HS-27A (cell line): ENCODE measurements at places on chromosomes 1 and 21.
A peak's percentile ranks its signal among the peaks of the same experiment; 100 is the strongest.

DNA sequence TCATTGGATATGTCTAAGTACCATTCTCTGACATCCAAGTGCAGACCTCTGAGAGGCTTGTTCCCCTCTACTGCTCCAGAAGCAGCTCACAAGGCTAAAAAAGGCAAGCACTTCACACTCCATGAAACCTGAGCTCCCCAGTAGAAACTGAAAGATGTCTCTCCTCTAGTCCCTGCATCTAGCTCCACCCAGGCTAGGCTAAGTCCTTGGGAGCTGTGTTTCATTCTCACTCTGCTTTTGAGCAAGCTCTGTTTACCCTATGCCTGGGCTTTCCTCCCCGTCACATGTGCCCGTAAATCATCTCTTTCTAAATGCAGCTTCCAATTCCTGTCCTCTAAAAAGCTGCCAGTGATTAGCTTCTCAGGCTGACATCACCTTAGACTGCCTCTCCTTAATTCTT lies 39.0 kb downstream of the LRRC71 start:
- no peak for DNase-seq

GRCh38 chr1:86503406-86504136 lies 34.8 kb downstream of the CLCA1 start:
- DNase-seq = no peak

GRCh38 chr1:3564921-3565831 lies 46.1 kb downstream of the MEGF6 start:
- DNase-seq = no peak

- DNase-seq = no peak
These were observed 34.7 kb downstream of the PTPRU start for GRCh38 chr1:29270929-29271521.

DNA sequence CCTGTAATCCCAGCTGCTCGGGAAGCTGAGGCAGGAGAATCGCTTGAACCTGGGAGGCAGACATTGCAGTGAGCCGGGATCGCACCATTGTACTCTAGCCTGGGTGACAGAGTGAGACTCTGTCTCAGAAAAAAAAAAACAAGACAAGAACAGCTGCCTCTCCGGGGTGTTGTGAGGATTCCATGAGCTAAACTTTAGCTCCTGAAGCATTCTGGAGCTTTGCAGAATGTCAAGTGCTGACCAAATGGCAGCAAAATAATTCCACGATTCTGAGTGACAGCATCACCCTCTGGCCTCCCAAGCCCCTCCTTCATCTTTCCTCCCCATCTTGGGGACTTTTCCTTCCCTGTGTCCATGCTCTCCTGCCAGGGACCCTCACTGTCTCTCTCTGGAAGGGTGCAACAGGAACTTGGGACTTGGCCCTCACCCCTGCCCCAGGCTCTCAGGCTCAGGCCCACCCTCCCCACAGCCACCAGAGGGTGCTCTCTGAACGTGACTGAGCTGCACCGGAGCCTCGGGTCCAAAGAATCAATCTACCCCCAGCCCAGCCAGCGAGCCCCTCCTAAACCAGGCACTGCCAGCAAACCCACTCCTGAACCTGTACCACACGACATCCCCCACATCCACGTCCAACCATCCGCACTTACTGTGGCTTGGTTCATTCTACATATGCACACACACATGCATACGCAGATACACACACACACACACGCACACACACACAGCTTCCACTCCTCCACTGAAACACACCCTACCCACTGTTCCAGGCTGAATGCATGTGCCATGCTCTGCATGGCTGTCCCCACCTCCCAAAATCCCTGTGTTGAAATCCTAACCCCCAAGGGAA lies 45.7 kb downstream of the ACOT7 start:
- no peak for DNase-seq

DNA sequence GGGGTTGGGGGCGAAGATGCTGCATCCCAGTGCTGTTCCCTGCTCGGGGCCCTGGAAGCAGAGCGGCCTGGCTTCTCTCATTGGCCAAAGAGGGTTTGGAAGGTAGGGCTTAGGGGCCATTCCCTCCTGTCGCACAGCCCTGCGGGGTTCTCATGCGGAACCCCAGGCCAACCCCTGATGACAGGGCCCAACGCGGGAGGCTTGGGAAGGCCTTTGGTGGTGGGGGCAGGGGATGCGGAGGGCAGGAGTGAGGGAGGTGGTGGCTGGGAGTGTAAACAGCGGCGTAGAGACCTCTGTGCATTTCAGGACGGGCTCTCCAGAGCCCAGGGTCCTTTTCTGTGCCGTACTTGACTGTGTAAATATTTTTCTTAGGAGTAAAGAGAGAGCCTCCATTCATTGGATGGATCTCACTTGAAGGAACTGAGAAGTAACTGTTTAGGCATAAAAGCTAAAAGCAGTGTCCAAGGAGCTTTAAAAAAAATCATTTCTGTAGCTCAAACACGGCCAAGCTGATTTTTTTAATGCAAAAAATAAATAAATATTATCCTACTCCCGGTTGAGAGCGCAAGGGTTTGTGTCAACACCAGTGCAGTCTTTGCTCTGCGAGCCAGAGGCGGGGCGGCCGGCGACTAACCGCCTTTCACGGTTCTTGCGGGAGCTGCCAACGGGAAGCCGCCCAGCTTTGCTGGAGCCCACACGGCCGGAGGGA lies 169.1 kb downstream of the PRDM16 start:
- no peak for DNase-seq

DNA sequence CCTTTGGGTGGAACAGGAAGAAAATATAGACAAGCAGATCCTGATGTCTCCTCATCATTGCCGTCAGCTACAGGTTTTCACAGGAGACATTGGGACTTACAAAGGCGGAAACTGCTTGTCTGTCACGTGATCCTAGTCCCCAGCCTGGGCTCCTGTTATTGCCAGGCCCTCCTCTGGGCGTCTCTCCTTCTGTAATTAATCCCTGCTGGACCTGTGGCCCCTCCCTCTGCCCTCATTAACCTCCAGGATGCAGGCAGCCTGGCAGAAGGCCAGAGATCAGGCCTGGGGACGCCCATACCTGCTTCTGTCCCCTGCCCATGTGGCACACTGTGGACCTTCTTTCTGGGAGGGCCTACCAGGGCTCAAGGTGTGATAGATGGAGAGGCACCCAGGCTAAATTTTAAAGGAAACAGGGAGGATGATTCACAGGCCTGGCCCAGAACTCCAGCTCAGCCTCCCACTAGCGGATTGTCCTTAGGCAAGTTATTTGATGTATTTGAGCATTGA lies 2.4 kb downstream of the S100A5 start:
- DNase-seq = no peak

- no peak for DNase-seq
These were observed 13.7 kb downstream of the MRAP start for GRCh38 chr21:32312326-32312725.

- no peak for DNase-seq
These were observed 2.9 kb upstream of the ST6GALNAC5 start for GRCh38 chr1:76864383-76864782.

DNA sequence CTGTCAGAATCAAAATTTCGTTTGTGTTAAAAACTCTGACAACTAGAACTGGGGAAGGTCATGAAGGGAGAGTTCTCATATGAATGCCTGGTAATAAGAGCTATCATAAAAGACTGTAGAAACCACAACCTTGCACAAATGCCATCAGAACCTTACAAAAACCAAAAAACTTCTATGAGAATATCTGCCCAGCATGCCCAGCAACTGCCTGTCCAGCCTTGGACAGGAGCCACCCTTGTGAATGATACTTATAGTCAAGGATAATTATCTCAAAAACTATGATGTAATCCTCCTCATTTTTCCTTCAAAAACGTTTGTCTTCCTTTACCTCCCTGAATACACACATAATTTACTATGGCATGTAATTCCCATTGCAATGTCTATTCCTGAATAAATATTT lies 53.4 kb upstream of the C1orf185 start:
- DNase-seq = no peak

DNA sequence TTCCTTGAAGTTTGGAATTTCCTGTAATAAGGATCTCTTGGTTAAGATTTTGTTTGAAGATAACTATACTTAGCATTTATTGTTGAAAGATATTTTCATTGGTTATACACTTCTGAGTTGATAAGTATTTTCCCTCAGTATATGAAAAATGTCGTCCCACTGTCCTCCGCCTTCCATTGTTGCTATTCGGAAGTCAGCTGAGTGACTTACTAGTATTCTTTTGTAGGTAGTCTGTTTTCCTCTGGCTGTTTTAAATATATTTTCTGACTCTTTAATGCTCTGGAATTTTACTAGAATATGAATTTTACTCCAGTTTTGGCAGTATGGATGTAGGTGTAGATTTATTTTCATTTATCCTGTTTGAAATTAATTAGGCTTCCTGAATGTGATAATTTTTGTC lies 498.7 kb upstream of the NFIA start:
- no peak for DNase-seq

- DNase-seq = no peak
These were observed 45.8 kb downstream of the NR5A2 start for GRCh38 chr1:200073286-200073637.

DNA sequence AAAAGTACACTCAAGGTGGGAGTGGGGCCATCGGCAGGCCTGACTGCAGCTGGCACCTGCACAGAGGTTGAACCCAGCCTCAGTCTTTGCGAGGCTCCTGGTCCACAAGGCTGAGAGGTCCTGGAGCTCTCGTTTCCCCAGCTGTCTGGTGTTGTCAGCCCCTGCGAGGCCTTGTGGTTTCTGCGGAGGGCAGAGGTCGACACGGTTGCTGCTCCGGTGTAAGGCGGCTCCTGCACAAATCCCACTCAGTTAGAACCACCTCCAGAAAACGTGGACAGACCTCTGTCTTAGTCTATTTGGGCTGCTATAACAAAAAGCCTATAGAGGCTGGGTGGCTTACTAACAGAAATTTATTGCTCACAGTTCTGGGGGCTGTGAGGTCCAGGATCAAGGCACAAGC lies 5.8 kb downstream of the KIAA1614 start:
- DNase-seq = no peak

- DNase-seq = no peak
These were observed 78.4 kb upstream of the ERRFI1 start for GRCh38 chr1:8104278-8105236.

GRCh38 chr1:50929376-50929958 lies 30.6 kb downstream of the FAF1 start:
- DNase-seq = no peak

DNA sequence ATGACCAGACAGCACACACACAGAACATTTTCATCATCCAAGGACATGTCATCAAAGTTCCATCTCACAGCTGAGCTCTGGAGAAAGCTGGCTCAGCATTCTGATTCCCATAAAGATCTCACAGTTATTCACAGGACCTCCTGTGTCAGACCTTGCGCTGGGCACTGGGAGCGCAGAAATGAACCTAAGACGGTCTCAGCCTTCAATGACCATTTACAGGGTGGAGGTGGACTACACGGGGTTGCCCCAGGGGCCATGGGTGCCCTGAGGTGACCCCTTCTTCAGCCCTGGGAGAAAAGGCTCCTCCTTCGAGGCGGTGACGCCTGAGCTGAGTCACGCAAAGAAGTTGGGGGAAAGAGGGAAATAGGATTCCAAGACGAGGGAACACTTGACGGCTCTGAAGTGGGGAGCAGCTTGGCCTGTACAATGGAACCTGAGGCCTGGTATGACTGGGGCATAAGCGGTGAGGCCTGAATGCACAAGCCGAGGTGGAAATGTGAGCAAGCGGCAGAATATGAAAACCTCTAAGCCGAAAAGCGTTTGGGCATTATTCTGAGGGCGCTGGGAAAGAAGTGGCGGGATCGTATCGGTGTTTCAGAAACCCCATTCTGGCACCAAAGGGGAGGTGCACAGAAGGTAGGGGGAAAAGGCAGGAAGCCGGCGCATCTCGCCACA lies 797 bp downstream of the CC2D1B start:
- peak; percentile 55 for DNase-seq

- DNase-seq = no peak
These were observed 7.6 kb upstream of the PLEKHO1 start for GRCh38 chr1:150142083-150142482.

DNA sequence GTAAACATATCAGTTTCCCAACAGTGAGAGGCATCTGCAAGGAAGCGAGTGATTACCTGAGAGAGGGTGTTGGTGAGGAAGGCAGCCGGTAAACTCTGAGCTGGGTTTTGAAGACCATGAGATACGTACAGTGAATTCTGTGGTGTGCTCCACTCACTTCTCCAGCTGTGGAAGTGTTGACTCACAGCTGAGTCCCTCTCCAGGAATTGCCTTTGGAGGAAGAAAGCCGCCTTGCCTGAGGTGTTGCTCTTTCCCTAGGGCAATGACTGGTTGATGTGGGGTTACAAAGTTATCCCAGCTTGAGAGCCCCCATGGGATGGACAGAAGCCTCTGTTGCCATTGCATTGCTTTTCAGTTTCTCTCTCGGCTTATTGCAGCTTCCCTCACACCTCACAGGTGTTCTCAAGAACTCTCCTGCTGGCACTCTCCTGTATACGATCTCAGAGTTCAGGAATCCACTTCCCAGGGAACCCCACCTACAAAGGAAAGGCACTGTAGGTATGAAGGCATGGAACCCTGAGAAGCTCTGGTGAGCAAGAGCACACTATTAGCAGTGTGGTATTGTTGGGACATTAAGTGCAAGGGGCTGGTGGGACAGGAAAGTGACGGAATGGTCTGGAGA lies 10.8 kb downstream of the NHLH1 start:
- DNase-seq = no peak

DNA sequence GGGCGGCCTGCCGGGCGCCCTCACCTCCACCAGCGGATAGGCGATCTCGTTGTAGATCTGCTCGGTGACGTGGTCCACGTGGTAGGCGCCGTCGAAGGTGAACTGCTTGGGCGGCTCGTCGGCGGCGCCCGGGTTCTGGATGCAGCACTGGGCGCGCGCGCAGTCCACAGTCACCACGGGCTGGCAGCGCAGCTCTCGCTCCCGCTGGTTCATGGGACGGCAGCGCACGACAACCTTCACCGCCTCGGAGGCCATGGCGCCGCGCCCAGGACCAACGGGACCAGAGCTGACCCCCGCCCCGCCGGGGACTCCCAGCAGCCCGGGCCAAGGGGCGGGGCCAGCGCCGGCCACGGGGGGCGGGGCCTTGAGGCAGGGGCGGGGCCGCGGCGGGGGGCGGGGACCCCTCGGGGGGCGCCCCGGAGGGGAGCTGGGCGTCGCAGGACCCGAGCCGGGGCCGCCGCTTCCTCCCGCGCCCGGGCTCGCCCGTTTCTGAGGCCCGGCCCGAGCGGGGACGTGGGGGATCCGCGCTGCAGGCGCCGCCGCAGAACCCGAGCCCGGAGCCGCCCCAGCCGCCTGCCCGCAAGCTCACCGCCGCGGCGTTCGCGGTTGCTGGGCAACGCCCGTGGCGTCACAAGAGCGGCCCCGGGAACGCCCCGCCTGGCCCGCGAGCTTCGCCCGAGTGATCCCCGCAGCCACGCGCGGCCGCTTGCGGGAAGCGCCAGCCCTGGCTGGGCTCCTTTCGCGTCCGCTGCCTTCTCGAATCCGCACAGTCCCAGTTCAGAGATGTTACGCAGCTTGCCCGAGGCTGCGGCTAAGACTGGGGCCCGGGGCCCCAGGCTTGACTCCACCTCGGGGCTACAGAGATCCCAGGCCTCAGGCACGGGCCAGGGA lies at the start of gene KIF17:
Gene KIF17, minus strand, starts transcription at position 556 of the 891 bp plus-strand sequence. Its CDS starts 301 bp downstream, at position 255.
- no peak for DNase-seq

GRCh38 chr1:240763771-240764170 lies 151.8 kb upstream of the GREM2 start:
- no peak for DNase-seq

GRCh38 chr1:165444897-165445370 lies at the start of gene RXRG:
RXRG (minus strand) TSS chr1:165445126; CDS start chr1:165444893, 233 bp downstream.
- DNase-seq = no peak
